ENCODE measurements at places on chromosomes 13 and 19.
A peak's percentile ranks its signal among the peaks of the same experiment; 100 is the strongest.

- no peak for DNase-seq
Observed at GRCh38 chr13:27088619-27089018, 83.0 kb downstream of the USP12 start.

GRCh38 chr19:7113233-7113632 is 43.7 kb downstream of the ZNF557 start:
- no peak for DNase-seq

GRCh38 chr19:33396701-33397535 is 23.4 kb downstream of the CEBPG start:
- peak; percentile 14 for DNase-seq

DNA sequence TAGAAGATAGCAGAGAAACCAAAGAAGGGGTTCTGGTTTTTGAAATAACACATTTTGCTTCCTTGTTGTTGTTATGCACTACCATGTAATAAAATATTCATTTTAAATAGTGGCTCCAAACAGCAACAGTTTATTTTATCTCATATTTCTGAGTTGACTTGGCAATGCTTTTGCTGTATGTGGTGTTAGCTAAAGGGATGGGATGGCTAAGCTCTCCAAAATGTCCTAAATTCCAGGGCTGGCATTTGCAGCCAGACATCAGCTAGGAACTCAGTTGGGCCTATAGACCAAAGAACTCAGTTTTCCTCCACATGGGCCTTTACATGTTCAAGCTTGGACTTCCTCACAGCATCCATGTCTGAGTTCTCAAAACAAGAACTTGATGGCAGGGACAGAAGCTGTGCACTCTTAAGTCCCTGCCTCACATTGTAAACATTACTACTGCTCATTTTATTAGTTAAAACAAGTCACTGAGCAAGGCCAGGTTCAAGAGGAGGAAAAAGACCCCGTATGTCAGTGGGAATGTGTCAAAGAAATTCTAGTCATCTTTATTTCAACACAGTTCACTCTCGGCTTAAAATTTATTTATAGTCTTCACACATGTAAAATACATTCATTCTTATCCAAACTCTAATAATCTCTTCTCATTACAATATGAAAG is 819.3 kb upstream of the PCDH20 start:
- no peak for DNase-seq

GRCh38 chr13:42056583-42056982 is 8.1 kb downstream of the DGKH start:
- no peak for DNase-seq

DNA sequence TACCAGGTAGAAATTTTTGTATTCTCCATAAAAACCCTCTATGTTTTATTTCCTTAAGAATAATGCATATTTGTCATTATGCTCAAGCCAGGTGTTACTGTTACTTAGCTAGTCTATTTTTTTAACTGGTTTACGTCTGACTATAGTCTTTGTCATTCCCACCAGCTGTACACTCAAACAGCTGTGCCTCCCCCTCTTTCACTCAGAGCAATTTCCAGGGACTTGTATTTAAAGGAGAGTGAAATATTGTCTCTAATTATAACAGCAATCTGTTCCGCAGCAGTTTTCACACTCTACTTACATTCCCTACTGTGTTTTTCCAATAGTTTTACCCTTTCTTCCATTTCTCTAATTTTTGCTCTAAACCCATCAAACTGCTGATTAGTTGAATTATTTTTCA is 813.6 kb upstream of the MIR17HG start:
- no peak for DNase-seq

DNA sequence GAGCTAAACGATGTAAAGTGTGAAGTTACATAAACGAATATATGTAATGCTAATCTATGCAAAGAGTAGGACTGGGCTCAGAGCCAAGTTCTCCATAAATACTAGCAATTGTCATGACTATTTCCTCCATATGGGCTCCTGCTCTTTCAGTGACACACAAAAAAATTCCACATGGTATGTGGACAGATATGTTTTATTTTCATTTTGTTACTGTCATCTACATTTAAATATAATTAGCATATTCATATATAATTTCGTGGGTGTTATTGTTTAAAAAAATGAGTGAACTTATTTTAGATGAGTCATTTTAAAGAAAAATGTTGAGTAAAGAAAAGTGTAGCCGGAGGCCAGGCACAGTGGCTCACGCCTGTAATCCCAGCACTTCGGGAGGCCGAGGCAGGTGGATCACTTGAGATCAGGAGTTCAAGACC is 5.0 kb upstream of the IGSF23 start:
- DNase-seq: peak; percentile 82

GRCh38 chr19:8558325-8558724 is 18.9 kb downstream of the MYO1F start:
- no peak for DNase-seq

- DNase-seq: peak; percentile 36
Observed at GRCh38 chr13:44347949-44348348, 25.7 kb upstream of the SERP2 start.

GRCh38 chr19:4541114-4541805 is 1.4 kb upstream of the LRG1 start:
- DNase-seq: no peak

GRCh38 chr19:4504297-4504701 is 14.0 kb downstream of the PLIN4 start:
- no peak for DNase-seq

DNA sequence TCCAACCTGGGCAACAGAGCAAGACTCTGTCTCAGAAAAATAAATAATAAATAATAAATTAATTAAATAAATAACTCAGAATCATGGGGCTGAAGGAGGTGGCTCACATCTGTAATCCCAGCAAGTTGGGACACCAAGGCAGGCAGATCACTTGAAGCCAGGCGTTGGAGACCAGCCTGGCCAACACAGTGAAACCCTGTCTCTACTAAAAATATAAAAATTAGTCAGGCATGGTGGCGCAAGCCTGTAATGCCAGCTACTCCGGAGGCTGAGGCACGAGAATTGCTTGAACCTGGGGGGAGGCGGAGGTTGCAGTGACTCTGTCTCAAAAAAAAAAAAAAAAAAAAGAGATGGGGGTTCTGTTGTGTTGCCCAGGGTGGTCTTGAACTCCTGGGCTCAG is 7.2 kb downstream of the TMEM38A start:
- no peak for DNase-seq

GRCh38 chr13:110097013-110097412 is 209.9 kb downstream of the COL4A1 start:
- no peak for DNase-seq

DNA sequence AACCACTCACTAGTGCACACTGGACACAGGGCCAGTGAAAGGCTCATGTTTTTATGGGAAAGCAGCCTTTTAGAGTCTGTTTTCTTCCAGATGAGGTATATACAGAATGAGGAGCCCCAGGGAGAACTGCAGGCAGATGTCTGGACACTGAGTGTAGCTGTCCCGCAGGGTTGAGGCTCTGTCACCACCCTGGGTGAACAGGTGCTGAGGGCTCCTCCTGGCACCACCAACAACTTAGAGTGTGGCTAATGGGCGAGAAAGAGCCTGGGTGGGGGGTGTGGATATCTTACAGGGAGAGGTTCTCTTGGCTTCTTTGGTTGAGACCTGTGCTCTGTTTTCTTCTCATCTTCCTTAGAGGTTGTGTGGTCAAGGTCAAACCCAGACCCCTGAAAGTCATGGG is 202.1 kb upstream of the GPR12 start:
- no peak for DNase-seq

DNA sequence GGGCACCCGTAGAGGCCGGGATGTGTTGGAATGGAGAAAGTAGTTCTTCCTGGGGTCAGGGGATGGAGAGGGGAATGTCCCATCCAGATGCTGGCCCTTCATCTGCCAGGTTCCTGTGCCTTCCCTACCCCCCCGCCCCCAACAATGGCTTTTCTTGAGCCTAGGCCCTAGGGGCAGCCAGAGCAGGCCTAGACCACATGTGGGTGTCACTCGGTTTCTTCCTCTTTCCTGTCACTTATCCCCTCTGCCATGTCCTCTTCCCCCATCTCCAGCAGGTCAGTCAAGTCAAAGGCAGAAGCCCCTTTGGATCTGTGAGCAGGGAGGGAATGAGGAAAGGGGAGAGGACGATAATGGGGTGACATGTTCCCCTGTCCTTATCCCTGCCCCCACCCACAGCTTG is 36.4 kb downstream of the LYL1 start:
- DNase-seq: no peak

- DNase-seq: peak; percentile 13
Observed at GRCh38 chr13:59301174-59301567, 862.6 kb downstream of the DIAPH3 start.

- no peak for DNase-seq
Observed at GRCh38 chr13:114268344-114269280, 12.8 kb upstream of the UPF3A start.

DNA sequence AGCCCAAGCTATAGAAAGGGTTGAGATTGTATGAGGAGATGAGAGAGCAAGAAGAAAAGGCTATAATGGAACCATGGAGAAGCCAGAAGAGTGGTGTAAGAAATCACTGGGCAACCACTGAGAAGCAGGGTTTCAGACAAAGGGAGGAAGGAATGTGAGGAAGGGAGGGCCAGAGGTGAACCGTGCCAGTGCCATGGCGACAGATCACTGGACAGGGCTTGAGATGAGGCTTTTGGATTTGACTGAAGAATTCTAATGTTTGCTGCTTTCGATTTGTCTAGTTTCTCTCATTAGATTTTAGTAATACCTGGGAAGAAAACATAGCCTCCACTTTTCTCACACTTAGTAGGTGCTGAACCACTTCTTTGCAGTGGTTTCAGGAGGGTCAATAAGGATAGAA is 6.3 kb upstream of the GPR183 start:
- DNase-seq: no peak

DNA sequence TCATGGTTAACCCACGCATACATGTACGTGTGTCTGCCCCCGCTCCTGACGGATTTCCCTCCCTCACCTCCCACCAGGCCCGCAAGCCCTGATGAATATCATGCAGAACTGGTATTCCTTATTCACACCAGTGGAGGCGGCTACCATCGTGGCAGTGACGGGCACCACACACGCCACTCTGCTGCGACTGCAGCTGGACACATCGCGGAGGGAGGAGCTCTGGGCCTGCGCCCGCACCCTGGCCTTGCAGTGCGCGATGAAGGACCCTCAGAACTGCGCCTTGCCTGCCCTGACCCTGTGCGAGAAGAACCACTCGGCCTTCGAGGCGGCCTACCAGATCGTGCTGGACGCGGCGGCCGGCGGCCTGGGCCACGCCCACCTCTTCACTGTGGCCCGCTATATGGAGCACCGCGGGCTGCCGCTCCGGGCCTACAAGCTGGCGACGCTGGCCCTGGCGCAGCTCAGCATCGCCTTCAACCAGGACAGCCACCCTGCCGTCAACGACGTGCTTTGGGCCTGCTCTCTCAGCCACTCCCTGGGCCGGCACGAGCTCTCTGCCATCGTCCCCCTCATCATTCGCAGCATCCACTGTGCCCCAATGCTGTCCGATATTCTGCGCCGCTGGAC is 35.0 kb downstream of the ZSWIM4 start:
- no peak for DNase-seq

DNA sequence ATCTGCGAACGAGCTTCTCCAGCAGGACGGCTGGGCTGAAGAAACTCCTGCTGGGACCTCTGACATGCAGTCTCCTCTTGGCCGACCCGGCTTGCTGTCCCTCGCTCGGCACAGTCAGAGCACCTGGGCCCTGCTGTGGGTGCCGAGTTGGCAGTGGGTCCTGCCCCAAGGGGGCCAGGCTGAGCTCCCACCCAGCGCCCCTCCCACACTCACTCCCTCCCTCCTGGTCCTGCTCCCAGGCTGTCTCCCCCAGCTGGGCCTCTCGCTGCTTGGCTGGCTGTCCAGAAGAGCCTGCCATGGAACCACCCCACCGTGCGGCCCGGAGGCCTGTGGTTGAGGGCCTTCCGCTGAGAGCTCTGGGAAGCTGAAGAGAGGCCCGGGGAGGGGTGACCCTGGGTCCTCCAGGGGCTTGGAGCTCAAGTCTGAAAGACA is 6.0 kb downstream of the AKT2 start:
- DNase-seq: peak; percentile 57

DNA sequence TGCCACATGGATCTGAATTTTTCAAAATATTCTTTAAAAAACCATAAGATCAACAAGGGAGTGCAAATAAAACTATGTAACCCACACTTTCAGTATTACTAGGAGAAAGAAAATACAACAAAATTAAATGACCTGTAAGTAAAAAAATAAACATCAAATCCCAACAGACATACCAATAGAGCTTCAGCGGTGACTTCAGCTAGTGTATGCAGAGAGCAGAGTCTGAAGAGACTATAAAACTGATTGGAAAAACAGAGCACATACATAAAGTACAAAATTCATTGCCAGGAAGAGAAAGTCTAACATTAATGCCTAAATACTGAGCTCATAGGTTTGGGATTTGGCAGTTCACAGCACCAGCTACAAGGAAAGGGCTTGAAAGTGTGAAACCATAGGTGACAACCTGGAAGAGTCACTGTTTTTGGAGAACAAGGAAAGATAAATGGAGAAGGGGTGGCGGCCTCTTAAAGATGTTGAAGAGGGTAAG is 291.1 kb downstream of the LMO7 start:
- DNase-seq: no peak

- DNase-seq: no peak
Observed at GRCh38 chr13:98994896-98995295, 17.0 kb upstream of the DOCK9 start.

GRCh38 chr13:103006641-103007426 is 59.4 kb downstream of the SLC10A2 start:
- DNase-seq: peak; percentile 63

- DNase-seq: no peak
Observed at GRCh38 chr19:3518255-3518654, 12.1 kb downstream of the FZR1 start.

- no peak for DNase-seq
Observed at GRCh38 chr19:28656644-28657043, 556.3 kb downstream of the UQCRFS1 start.

DNA sequence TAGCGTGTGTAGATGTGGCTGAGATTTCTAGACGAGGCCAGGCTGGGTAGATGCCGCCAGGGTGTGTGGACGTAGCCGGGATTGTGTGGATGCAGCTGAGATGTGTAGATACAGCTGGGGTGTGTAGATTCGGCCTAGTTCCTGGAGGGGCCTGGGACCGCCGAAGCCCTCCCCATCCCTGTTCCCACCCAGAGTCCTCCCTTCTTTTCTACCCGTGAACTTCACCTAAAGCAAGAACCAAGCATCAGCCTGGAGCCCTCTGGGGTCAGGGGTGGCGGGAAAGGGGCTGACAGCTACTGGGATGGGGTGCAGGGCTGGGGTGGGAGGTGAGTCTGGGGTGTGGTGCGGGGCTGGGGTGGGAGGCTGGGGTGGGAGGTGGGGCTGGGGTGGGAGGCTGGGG is 768 bp downstream of the TMPRSS9 start:
- no peak for DNase-seq

GRCh38 chr19:4474514-4475022 is 2.5 kb downstream of the HDGFL2 start:
- peak; percentile 77 for DNase-seq

- no peak for DNase-seq
Observed at GRCh38 chr19:49422407-49423070, 702 bp downstream of the PTH2 start.

DNA sequence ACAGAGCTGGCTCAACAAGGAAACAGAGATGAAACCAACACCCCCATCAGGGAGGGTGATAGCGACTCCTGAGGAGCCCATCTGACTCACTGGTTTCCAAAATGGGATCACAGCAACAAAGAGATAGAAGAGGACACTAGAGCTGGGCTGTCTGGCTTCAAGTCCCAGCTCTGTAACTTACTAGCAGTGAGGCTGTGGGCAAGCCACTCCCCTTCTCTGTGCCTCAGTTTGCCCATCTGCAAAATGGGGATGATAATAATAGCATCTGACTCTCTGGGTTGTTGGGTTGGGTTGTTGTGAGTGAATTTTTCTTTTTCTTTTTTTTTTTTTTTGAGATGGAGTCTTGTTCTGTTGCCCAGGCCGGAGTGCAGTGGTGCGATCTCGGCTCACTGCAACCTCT is 14.3 kb downstream of the IGSF23 start:
- no peak for DNase-seq

- no peak for DNase-seq
Observed at GRCh38 chr13:102317593-102317992, 84.3 kb downstream of the FGF14 start.
